ENCODE measurements at places on chromosomes 1 and 21. TPM values are rescaled to one million over a fixed set of nuclear protein-coding genes. Genes with fewer than 3 reads are reported as not detected.

- H3K27me3 ChIP-seq, result no peaks in the 10 kb centered on the region
- peaks cover 2% of the 10 kb centered on the region for H3K4me1 ChIP-seq
- no peaks in the 10 kb centered on the region for H3K36me3 ChIP-seq
- H3K4me3 ChIP-seq, result no peak overlapping the region
- peak; percentile 66 for DNase-seq
- H3K27ac ChIP-seq, result no peak overlapping the region
These were observed 272.9 kb upstream of the C1orf174 start for GRCh38 chr1:4172644-4173599.

DNA sequence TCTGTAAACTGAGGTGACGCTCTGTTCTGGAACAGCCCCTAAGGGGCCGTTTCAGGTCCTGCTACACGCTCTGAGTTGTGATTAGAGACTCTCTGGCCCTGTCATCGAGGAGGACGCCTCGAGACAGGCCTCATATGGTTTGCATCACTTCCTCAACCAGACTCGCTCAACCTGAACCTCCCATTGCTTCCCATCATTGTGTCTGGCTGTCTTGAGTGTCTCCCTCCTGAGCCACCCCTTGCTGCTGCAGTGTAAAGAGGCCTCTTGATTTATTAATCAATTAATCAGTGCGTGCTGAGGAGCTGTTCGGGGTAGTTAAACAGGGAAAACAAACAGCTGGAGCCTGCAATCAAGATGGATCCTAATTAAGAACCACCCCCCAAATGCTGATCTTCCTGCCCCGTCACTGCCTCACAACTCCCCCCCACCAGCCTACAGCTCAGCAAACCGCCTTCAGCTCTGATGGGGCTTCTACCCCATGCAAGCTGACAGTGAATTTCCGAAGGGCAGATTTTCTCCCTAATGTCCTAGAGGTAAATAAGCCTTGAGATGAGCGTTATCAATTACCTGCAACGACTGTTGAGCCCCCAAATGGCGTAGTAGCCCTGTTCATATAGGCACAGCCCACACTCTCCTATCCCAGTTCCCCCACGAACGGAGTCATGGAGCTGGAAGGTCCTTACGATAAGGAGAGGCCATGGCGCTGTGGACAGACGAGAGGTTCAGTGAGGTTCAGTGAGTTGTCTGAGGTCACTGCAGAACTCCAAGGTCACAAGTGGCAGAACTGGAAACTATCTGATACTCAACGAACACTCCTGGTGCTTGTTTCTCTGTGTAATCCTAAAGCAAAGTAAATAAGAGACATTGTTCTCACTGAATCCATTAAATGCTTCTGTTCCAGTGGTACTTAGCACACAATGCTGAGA lies 210.6 kb downstream of the KIF26B start:
- H3K4me1 ChIP-seq, result no peaks in the 10 kb centered on the region
- no peak overlapping the region for H3K4me3 ChIP-seq
- no peaks in the 10 kb centered on the region for H3K27me3 ChIP-seq

DNA sequence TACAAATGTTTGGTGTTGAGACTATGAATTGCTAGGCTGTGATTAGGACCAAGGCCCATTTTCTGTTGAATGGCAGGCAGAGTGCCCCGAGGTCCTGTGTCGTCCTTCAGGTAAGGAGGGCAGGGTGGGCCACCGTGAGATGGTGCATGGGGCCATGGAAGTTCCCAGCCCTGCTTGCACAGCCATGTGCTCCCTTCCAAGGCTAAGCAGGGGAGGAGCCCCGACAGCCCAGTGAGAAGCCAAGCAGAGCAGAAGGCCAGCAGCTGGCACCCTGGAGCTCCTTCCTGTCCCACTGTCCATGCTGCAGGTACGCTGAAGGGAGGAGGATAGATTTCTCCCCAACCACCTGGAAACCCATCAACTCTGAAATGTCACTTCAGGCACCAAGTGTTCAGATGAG lies 8.2 kb upstream of the NUAK2 start:
- no peak for DNase-seq
- no peaks in the 10 kb centered on the region for H3K36me3 ChIP-seq
- no peak overlapping the region for H3K4me3 ChIP-seq
- no peak overlapping the region for H3K27ac ChIP-seq

DNA sequence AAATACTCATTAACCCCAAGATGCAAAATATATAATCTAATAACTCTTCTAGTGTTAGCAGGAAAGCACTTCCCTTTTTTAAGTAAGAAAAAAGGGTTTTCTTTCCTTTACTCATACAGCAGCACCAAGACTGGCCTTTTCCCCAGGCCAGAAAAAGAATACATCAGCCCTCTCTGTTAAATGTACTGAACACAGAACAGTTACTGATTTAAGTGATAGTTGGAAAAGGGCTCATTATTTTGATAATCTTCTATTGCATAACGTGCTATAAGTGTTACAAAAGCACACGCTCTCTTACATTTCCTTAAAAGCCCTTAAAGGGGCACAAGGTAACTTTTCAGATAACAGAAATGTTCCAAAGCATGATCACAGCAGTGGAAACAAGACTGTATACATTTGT lies 142.9 kb downstream of the TIAM1 start:
- H3K36me3 ChIP-seq, result no peaks in the 10 kb centered on the region
- peaks cover 4% of the 10 kb centered on the region for H3K4me1 ChIP-seq
- H3K27me3 ChIP-seq, result no peaks in the 10 kb centered on the region
- no peak overlapping the region for H3K4me3 ChIP-seq
- H3K27ac ChIP-seq, result no peak overlapping the region

DNA sequence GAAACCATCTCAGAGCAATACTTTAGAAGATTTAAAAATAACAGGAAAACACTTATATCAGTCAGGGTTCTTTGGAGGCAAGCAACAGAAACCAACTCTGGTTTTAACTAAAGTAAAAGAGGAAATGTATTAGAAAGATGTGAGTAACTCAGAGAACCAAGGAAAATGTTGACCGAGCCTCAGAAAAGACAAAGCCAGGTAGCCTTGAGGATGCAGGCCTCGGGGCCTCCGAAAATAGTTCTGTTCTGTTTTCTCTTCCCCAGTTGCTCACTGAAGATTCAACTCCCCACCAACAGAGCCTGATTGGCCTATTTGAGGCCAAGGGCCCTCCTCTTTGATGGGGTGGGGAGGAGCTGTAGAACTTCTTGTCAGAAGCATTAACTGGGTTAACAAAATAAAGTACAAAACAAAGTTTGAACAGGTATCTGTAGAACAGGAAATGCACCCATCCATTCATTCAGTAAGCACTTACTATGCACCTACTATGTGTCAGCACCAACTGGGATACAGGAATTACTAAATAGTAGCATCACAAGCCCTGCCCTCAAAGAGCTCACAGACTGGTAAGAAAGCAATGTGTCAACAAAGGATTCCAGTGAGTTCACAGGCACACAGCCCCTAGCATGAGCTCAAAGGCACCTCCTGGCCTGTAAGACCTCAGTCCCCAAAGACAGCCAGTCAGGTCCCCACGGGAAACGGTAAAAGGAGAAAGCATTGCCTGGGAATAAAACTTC lies 12.6 kb downstream of the SLAMF8 start:
- H3K27me3 ChIP-seq, result peaks cover 16% of the 10 kb centered on the region
- no peak overlapping the region for H3K4me3 ChIP-seq
- DNase-seq, result no peak
- no peak overlapping the region for H3K27ac ChIP-seq

DNA sequence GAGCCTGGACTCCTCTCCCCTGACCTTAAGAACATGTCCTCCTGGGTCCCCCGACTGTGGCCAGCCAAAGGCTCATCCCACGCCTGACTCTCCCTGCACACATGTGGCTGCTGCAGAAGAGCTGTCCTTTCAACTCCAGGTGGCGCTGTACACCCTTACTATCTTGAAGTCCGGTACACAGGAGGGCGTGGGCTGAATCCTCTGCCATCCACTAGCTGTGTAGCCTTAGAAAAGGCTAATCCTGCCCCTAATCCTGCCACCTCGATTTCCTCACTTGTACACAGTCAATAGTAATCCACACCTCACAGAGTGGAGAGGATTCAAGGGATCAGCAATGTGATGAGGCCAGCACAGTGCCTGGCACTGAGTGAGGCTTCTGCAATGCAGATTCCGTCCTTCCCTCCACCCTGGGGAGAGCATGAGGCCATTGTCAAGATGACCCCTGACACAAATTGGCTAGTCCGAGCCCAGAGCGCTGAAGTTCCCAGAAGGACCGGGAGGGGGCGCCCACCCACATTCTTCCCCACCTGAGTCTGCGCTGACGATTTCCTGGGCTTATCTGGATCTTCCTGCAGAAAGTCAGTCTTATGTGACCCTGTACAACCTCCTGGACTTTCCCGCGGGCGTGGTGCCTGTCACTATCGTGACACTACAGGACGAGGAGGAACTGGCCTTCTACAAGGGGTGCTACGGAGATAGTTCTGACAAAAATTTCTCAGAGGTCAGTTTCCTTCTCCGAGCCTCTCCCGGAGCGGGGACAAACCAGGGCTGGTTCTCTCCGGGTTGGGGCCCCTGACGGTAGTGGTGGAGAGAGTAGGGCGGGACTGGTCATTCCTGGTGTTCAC lies 47.1 kb upstream of the DMBX1 start:
- DNase-seq, result peak; percentile 99
- peaks cover 2% of the 10 kb centered on the region for H3K4me1 ChIP-seq
- no peak overlapping the region for H3K27ac ChIP-seq
- peaks cover 67% of the 10 kb centered on the region for H3K27me3 ChIP-seq

DNA sequence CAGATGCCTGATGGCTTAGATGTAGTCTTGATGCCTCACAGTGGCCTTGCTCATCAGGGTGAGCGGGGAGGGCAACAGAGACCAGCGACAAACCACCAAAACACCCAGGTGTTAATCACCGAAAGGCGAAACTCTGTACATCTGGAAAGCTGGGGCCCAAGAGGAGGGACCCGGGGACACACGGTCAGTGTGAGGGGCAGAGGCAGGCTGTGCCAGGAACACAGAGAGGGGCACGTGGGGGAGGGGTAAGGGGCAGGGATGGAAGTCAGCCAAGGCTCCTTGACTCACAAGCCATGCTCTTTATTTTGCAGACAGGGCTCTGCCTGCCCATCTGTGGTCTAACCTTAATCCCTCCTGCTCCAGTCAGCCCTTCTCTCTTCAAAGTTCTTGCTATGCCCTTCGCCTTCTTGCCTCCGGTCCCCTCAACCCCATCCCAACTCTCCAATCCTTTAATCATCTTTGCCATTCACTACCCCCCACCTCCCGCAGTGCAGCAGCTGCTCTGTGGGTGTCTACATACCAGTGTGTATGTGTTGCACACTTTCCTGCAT lies 4.3 kb downstream of the MEF2D start:
- peaks cover 14% of the 10 kb centered on the region for H3K4me1 ChIP-seq
- no peaks in the 10 kb centered on the region for H3K27me3 ChIP-seq
- H3K36me3 ChIP-seq, result no peaks in the 10 kb centered on the region
- peak; percentile 46 for DNase-seq

DNA sequence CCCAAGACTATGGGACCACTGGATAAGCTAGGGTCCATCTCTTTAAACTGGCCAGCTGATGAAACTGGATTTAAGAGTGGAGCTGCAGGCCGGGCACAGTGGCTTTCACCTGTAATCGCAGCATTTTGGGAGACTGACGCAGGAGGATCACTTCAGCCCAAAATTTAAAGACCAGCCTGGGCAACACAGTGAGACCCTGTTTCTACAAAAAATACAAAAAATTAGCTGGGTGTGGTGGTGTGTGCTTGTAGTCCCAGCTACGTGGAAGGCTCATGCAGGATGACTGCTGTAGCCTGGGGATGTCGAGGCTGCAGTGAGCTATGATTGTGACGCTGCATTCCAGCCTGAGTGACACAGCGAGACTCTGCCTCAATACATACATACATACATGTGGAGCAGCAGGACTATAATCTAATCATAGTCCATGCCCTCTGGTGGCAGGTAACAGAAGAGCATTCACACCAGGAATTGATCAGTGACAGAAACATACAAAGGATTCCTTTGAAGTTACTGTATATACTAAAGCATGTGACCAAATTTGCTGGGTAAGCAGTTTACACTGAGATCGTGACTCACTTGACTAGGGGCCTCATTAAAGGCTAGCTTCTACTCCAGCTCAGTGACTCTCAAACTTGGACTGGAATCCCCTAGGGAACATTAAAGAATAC lies 101.5 kb upstream of the SLFNL1 start:
- H3K27me3 ChIP-seq, result peaks cover 23% of the 10 kb centered on the region
- DNase-seq, result peak; percentile 52
- H3K4me1 ChIP-seq, result no peaks in the 10 kb centered on the region
- H3K4me3 ChIP-seq, result no peak overlapping the region
- no peak overlapping the region for H3K27ac ChIP-seq

DNA sequence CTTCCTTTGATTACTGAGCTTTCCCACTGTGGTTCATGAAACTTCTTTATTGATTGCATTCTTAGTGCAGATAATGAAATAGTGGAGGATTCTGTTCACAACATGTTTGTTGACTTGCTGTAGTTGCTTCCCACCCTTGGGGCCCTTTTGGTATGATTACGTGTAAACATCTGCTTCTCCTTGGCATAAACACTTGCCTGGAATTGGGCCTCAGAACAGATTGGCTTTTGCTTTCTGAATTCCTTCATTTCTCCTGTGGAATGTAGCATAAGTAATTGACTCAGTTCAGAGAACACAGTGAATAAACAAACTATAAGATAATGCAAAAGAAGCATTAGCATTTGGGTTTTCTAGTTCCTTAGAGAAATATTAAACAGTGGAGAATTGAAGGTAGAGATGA lies 59.5 kb upstream of the LAMC2 start:
- peaks cover 41% of the 10 kb centered on the region for H3K27me3 ChIP-seq
- no peak for DNase-seq
- no peak overlapping the region for H3K4me3 ChIP-seq
- H3K36me3 ChIP-seq, result peaks cover 66% of the 10 kb centered on the region

GRCh38 chr1:78224861-78225552 lies 179.2 kb downstream of the GIPC2 start:
- no peak overlapping the region for H3K27ac ChIP-seq
- DNase-seq, result no peak
- H3K4me3 ChIP-seq, result no peak overlapping the region
- H3K27me3 ChIP-seq, result peaks cover 84% of the 10 kb centered on the region
- H3K4me1 ChIP-seq, result peaks cover 10% of the 10 kb centered on the region

GRCh38 chr1:11721311-11721710 lies 14.6 kb upstream of the AGTRAP start:
- H3K27me3 ChIP-seq, result no peaks in the 10 kb centered on the region
- no peaks in the 10 kb centered on the region for H3K4me1 ChIP-seq
- H3K27ac ChIP-seq, result no peak overlapping the region
- no peak for DNase-seq
- H3K36me3 ChIP-seq, result no peaks in the 10 kb centered on the region

DNA sequence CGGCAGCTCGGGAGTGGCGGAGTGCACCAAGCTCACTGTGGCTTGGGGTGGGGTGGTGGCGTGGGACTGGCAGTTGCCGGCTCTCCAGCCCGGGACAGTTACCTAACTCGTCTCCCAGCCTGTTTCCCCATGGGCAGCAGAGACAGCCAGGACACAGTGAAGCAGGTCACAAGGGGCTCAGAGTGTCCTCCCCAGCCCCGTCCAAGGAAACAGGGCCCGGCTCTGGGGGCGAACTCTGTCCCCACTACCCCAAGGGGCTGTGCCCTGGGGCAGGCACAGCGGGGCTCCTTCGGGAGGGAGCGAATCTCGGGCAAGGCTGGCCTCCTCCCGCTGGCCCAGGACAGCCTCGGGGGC lies 759 bp downstream of the GPR157 start:
- no peak overlapping the region for H3K27ac ChIP-seq
- DNase-seq, result no peak
- peak overlapping the region; percentile 71 for H3K4me3 ChIP-seq
- peaks cover 21% of the 10 kb centered on the region for H3K27me3 ChIP-seq
- no peaks in the 10 kb centered on the region for H3K36me3 ChIP-seq

- no peak for DNase-seq
- no peak overlapping the region for H3K27ac ChIP-seq
- no peaks in the 10 kb centered on the region for H3K4me1 ChIP-seq
- H3K4me3 ChIP-seq, result no peak overlapping the region
- H3K36me3 ChIP-seq, result no peaks in the 10 kb centered on the region
These were observed 20.2 kb downstream of the LMOD1 start for GRCh38 chr1:201925981-201926645.

Gene C1orf94
- total RNA-seq, result 0.29 TPM

Gene LMX1A
- total RNA-seq, result 3.8 TPM

Gene PLA2G2A
- 0.50 TPM for total RNA-seq

Gene SLC6A17
- total RNA-seq, result 0.07 TPM

Gene GPR3
- total RNA-seq, result 2.1 TPM

Gene ROR1
- total RNA-seq, result 77.4 TPM

All from endodermal cell (in vitro differentiated cells).